ENCODE measurements at places on chromosomes 2 and 18. TPM values are rescaled to one million over a fixed set of nuclear protein-coding genes. Genes with fewer than 3 reads are reported as not detected.

TPO gene
- 0.71 TPM for total RNA-seq

DNA sequence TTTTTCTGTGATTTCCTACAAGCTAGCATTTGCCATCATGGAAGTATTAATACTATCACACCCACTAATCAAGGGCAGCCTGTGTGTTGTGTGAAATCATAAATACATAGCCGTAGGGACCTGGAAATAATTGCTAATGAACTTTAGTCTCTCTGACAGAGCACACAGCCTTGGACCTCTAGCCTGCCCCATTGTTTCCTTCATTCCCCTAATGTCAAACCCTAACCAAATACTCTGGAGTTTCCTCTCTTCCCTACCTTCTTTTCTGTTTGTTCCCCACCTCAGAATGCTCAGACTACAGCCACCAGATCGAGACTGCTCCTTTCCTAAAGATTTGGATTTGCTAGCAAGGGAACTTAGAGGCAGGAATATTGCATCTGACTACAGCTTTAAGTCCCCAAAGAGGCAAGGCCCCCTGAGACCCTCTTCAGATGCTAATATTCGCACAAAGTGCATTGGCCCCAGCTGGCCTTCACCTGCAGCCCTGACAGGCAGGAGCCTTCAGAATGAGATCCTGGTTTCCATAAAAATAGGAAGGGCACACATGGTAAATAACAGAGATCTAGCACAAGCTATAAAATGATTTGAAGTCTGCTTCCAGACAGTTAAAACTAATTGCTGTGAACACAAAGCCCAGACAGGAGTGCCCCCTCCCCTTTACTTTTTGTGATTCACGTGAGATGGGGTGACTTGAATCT lies 279.2 kb upstream of the DCC start:
- H3K4me1 ChIP-seq = no peaks in the 10 kb centered on the region
- H3K27ac ChIP-seq = no peak overlapping the region
- H3K36me3 ChIP-seq = no peaks in the 10 kb centered on the region
- H3K4me3 ChIP-seq = no peak overlapping the region
- no peak for DNase-seq

DNA sequence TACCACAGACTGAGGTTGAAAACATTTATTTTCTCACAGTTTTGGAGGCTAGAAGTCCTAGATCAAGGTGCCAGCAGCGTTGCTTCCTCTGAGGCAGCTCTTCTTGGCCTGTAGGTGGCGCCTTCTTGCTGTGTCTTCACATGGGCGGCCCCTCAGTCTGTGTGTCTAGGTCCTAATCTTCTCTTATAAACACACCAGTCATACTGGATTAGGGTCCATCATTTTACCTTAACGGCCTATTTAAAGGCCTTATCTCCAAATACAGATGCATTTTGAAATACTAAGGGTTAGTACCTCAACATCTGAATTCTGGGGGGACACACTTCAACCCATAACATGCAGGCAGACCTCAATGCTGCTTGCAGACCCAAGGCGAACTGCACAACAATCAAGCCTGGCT lies 4.4 kb upstream of the RMC1 start:
- H3K36me3 ChIP-seq = no peaks in the 10 kb centered on the region
- H3K4me1 ChIP-seq = peaks cover 5% of the 10 kb centered on the region
- no peak overlapping the region for H3K4me3 ChIP-seq
- H3K27ac ChIP-seq = no peak overlapping the region
- DNase-seq = peak; percentile 87

GRCh38 chr2:169982929-169983328 lies 155.7 kb downstream of the UBR3 start:
- no peaks in the 10 kb centered on the region for H3K27me3 ChIP-seq
- H3K4me3 ChIP-seq = no peak overlapping the region
- no peaks in the 10 kb centered on the region for H3K4me1 ChIP-seq
- no peak for DNase-seq
- H3K27ac ChIP-seq = no peak overlapping the region

DNA sequence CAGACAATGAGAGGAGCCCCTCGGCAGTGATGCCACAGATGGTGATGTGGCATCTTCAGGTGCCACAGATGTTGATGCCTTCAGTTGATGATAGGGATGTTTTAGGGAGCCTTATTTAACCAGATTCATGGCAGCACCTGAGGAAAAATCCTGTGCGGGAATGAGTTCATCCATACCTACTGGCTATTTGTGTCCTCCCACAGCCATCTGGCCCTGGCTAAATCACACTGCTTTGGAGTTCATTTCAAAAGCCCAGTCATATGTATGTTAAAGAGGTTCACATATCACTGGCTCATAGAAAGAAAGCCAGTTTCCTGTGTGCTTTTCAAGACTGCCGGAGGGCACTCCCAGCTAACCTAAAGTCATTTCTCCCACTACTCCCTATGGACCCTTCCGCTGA lies 131.3 kb downstream of the MCFD2 start:
- no peaks in the 10 kb centered on the region for H3K36me3 ChIP-seq
- H3K27me3 ChIP-seq = no peaks in the 10 kb centered on the region
- no peak overlapping the region for H3K4me3 ChIP-seq
- H3K27ac ChIP-seq = no peak overlapping the region

HOXD3 gene
- 0.12 TPM for total RNA-seq

ICA1L gene
- total RNA-seq = 8.6 TPM

GRCh38 chr2:238861766-238862315 lies 14.0 kb downstream of the TWIST2 start:
- H3K4me1 ChIP-seq = no peaks in the 10 kb centered on the region
- H3K27me3 ChIP-seq = no peaks in the 10 kb centered on the region
- DNase-seq = no peak
- H3K4me3 ChIP-seq = no peak overlapping the region
- no peak overlapping the region for H3K27ac ChIP-seq

MOB4 gene
- total RNA-seq = 26.4 TPM

- no peak for DNase-seq
- no peak overlapping the region for H3K4me3 ChIP-seq
- H3K27ac ChIP-seq = no peak overlapping the region
- H3K36me3 ChIP-seq = no peaks in the 10 kb centered on the region
These were observed 45.5 kb downstream of the TWSG1 start for GRCh38 chr18:9380101-9380500.

DNA sequence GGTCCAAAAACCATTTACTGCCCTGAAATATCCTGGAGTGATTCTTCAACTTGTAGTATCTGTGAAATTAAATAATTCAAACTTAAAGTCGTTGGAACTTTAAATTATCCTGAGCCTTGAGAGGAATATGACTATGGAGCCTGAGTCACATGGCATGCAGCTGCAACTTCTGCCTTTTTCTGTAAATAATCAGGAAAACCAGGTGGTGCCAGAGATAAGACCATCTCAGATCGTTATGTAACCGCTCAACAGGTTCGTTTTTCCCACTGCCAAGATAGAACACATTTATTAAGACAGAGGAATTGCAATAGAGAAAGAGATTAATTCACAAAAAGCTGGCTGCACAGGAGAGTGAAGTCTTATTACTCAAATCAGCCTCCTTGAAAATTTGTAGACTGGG lies 876.5 kb downstream of the SUCLG1 start:
- no peak overlapping the region for H3K27ac ChIP-seq
- no peaks in the 10 kb centered on the region for H3K4me1 ChIP-seq
- DNase-seq = no peak
- no peaks in the 10 kb centered on the region for H3K27me3 ChIP-seq
- H3K4me3 ChIP-seq = no peak overlapping the region

IL36G gene
- 0.30 TPM for total RNA-seq

DNA sequence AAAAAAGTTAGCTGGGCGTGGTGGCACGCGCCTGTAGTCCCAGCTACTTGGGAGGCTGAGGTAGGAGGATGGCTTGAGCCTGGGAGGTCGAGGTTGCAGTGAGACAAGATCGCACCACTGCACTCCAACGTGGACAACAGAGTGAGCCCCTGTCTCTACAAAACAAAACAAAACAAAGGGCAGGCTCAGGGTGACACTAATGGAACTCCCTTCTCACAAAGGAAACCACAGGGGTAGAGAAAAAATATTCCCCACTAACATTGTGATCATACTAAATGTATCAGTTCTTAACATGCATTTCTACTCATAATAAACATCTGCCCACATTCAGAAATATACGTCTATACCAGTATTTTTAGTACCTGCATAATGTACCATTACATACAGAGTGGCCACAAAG lies 21.1 kb downstream of the STAM2 start:
- no peaks in the 10 kb centered on the region for H3K4me1 ChIP-seq
- no peak overlapping the region for H3K4me3 ChIP-seq
- H3K27me3 ChIP-seq = no peaks in the 10 kb centered on the region
- no peak overlapping the region for H3K27ac ChIP-seq
- DNase-seq = no peak
- no peaks in the 10 kb centered on the region for H3K36me3 ChIP-seq

DNA sequence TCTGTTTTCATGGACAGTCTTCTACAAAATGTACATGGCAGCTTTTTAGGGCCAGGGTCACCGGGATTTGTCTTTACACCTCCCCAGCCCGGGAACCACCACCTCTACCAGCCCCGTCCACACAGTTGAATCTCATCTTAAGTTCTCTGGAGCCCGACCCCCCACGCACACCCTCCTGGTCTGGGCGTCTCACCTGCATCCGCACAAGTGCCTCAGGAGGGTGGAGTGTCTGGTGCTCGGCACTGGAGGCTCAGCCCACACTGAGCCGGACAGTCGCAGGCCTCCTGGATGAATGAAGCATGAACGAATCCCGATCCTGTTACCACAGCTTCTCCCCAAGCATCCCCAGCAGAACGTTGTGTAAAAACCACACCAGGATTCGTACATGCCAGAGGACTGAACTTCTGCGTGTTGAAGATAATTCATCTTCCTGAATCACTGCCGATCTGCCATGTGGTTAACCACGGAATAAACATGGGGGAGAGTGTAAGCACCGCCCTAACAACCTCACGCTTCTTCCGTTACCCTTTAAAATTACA lies 162.0 kb downstream of the RTP5 start:
- H3K4me3 ChIP-seq = no peak overlapping the region
- DNase-seq = peak; percentile 69
- no peaks in the 10 kb centered on the region for H3K27me3 ChIP-seq
- H3K36me3 ChIP-seq = no peaks in the 10 kb centered on the region

KIF5C gene
- total RNA-seq = 3.0 TPM

CLEC4F gene
- total RNA-seq = not detected

DNA sequence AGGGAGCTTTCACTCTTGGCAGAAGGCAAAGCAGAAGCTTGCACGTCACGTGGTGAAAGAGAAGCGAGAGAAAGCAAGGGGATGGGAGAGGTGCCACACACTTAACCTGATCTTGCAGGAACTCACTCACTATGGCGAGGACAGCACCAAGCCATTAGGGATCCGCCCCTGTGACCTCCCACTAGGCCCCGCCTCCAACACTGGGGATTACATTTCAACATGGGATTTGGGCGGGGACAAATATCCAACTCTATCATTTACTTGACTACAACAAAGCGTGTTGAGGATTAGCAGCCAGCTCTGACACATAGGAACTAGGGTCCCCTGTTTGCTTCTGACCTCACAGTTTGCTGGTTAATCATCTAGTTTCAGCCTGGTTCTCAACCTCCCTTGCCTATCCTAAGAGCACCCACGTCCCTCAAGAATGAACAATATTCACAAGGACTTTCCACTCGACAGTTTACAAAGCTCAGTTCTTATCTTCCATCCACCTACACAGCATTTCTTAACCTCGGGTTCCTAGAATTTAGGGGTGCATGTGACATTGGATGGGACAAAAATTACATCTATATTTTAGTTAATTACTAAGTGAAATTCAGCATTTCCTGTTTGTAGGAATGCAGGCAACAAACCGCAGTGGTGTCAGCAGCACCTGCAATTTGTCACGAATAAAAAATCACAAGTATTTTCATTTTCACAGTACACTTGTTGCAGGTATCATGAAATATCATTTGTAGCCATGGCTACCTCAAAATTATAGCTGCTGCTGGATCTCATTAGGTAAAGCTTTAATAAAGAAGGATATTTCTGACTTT lies 36.0 kb downstream of the LBH start:
- no peaks in the 10 kb centered on the region for H3K36me3 ChIP-seq
- H3K4me3 ChIP-seq = no peak overlapping the region
- no peaks in the 10 kb centered on the region for H3K4me1 ChIP-seq
- H3K27ac ChIP-seq = no peak overlapping the region
- no peaks in the 10 kb centered on the region for H3K27me3 ChIP-seq

DNA sequence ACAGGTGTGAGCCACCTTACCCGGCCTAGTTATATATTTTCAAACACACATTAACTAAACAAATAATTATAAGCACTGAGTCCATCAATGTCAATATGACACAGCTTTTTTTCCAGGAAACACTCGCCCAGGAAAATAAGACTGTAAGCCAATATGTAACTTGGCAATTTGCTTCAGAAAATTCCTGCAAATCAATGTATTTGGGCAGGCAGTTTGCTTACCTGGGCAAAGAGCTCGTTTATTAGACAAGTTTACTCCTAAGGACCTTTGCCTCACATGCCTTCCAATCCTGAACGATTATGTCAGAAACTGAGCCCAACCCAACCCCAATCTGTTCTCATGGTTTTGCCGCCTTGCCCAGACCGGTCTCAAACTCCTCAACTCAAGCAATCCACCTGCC lies 34.7 kb upstream of the NDUFV2 start:
- no peaks in the 10 kb centered on the region for H3K4me1 ChIP-seq
- H3K36me3 ChIP-seq = no peaks in the 10 kb centered on the region
- no peak overlapping the region for H3K27ac ChIP-seq
- DNase-seq = no peak
- H3K27me3 ChIP-seq = no peaks in the 10 kb centered on the region

CXCR1 gene
- total RNA-seq = not detected

DNA sequence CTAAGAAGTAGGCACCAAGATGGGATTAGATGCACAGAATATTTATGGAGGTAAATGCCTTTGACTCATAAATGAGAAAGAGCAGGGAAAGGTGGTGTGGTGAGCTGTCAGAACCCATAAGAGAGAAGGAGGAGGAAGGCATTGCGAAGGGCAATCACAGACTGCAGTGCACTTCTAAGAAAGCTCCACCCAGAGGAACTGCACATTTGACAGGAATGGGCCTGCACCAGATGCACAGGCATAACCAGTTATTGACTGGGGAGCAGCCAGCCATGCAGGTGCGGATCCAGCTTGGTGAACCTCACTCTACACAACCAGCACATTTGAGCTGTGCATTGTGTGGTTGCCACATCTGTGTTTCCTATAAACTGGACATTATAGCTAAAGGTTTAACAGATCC lies 62.2 kb upstream of the L3MBTL4 start:
- H3K36me3 ChIP-seq = no peaks in the 10 kb centered on the region
- no peak overlapping the region for H3K27ac ChIP-seq
- no peak overlapping the region for H3K4me3 ChIP-seq
- DNase-seq = no peak

QPCT gene
- 0.33 TPM for total RNA-seq

DNA sequence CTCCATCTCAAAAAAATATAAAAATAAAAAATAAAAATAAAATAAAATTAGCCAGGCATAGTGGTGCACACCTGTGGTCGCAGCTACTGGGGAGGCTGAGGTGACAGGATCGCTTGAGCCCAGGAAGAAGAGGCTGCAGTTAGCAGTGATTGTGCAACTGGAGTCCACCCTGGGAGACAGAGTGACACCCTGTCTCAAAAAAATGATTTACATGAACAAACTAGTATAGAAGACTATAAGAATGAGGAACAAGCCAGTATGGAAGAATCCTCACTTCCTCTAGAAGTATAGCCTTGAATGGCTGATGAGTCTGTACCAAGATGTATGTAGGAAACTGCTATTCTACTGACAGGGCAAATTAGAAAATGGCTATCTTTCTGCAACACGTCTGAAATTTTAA lies 10.9 kb downstream of the YES1 start:
- DNase-seq = no peak
- H3K27me3 ChIP-seq = no peaks in the 10 kb centered on the region
- H3K27ac ChIP-seq = no peak overlapping the region
- H3K4me3 ChIP-seq = no peak overlapping the region

GRCh38 chr2:95158441-95158840 lies 1.2 kb downstream of the ZNF514 start:
- no peaks in the 10 kb centered on the region for H3K27me3 ChIP-seq
- H3K27ac ChIP-seq = no peak overlapping the region
- H3K4me1 ChIP-seq = no peaks in the 10 kb centered on the region
